ENCODE measurements at places on chromosomes 4 and X. TPM values are rescaled to one million over a fixed set of nuclear protein-coding genes. Genes with fewer than 3 reads are reported as not detected.

DNA sequence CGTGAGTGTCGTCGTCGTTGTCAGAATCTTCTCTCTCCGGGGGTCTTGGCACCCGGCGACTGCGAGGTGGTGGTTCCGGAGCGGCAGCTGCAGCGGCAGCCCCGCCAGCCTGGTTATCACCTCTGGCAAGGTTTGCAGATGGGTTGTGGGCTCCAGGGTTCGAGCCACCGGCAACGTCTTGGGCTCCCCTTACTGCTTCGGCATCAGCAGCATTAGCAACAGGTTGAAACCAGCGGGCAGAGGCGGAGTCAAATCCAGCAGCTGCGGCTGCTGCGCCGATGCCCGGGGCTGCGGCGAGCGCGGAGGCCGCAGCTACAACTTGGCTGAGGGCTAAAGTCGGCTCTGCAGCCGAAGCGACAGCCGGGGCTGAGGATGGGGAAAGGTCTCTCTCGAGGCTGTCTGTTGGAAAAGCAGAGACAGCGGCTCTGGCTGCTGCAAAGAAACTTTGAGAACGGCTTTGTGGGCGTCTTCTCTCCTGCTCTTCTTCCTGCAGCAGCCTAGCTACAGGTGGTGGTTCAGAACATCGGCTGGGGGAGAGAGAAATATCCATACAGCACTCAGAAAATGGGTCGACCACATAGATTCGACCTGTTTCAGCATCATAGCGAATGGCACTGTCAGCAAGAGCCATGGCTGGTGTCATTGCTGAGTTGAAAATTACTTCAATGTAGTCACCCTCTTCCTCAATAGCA lies 3.6 kb downstream of the IRS4 start:
- no peak for DNase-seq

DNA sequence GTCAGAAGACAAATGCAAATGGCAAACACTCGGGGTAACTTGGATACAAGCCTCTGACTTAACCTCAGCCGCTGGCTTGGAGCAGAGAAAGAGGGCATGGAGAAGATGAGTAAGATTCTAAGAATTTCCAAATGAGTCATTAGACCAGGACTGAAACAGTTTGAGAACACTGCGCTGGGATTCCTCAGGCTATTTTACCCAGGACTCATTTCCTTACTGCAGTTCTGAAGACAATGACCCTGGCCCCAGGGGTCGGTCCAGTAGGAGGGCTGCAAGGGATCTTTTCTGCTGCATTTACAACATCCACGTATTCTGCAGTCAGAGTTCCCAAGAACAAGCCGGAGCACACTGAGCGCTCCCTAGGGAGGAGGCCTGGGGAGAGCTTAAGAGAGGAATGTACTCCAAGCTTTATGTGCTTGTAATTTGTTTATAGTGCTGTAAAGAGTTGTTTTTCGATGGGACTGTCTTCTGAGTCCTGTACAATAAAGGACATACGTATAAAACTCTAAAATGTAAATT lies 27.3 kb upstream of the SORBS2 start:
- DNase-seq, result no peak

DNA sequence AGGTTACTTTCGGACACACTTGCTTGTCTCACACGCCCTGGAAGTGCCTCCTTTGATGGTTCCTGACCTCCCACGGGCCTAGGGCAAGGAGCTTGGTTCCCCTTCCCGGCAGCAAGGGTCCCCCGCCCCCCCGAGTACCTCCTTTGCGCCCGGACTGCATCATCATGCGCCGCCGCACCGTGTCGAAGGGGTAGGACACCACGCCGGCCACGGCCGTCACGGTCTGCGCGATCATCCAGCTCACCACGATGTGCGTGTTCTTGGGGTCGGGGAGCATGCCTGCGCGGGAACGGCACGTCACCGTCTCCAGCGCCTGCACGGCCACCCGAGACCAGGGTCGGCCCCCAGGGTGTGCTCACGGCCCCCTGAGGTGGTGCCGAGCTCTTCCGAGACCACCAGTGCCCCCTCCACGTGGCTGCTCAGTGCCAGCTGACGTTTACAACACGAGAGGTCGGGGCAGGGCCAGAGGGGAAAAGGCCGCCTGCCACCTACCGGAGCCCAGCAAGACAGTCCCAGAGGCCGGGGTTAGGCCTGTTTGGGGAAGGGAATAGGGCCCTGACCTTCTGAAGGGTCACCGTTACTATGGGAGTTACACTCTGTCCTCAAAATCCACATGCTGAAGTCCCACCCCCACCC lies 4.7 kb downstream of the SLC25A6 start:
- no peak for DNase-seq

GRCh38 chrX:66915893-66916292 lies 277.0 kb upstream of the EDA2R start:
- DNase-seq, result no peak

GRCh38 chrX:632366-633042 lies 1.9 kb downstream of the SHOX start:
- DNase-seq, result no peak

DNA sequence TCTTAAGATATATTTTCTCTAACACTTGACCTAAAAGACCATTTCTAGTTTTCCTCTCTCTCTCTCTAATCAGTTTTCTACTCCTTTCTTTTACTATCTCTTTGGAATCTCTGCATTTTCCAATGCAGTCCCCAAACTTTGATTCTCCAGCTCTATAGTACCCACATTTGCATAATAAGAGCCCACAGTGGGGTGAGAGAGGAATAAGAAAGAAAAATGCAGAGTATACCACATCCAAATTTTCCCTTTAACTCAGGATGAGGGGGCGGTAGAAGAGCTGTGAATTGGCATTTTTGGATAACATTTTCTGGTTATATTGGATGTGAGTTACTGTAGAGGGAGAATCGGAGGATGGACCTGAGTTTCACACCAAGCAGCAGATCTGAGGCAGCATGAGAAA lies 74.4 kb upstream of the SOD3 start:
- no peak for DNase-seq

- no peak for DNase-seq
Measured at GRCh38 chr4:89216866-89217265, 90.7 kb downstream of the GPRIN3 start.

- DNase-seq, result no peak
Measured at GRCh38 chr4:85107553-85107952, 141.1 kb upstream of the WDFY3 start.

SMAD1 gene
- total RNA-seq, result 43.7 TPM

FAM114A1 gene
- 43.2 TPM for total RNA-seq

GPR82 gene
- total RNA-seq, result 0.26 TPM

EDA2R gene
- 4.4 TPM for total RNA-seq

UXT gene
- total RNA-seq, result 95.1 TPM

Data from ureter (tissue), 1 donor.